GOT3 (cell line): ENCODE measurements at places on chromosomes 13 and 19.
A peak's percentile ranks its signal among the peaks of the same experiment; 100 is the strongest.

GRCh38 chr13:60175571-60175970, 11.8 kb upstream of the DIAPH3 start:
- DNase-seq = no peak

- no peak for DNase-seq
These were observed 319.9 kb upstream of the DACH1 start for GRCh38 chr13:72186730-72187422.

DNA sequence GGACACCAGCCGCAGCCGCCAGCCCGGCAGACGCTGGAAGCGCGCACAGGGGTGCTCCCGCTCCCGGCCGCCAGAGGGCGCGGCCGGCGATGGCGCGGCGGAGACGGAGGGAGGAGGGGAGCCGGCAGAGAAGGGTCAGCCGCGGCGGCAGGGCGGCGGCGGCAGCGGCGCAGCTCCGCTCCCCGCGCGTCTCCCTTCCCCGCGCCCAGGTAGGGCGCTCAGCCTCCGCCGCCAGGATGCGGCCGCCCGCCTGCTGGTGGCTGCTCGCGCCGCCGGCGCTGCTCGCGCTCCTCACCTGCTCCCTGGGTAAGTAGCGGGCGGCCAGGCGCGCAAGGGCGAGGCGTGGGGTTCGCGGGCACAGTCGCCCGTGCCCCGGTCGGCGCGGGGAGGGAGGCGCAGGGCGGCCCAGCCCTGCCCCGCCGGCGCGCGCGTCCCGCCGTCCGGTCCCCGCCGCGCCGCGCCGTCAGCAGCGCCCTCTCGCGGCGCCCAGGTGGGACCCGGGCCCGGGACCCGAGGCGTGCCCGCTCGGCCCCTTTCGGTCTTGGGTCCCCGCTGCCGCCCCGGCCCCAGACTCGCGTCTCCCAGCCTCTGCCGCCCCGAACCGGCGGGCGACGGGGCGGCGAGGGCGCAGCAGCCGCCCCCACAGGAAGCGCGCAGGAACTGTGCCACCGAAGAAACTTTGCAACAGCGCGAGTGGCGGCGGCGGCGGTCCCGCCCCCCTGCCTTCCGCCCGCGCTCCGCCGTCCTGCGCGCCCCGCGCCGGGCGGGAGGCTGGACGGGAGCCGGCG, at the start of gene B3GLCT:
Gene B3GLCT (plus strand): TSS at position 127 of the 788 bp plus-strand sequence. CDS start 110 bp downstream, at position 237.
- peak; percentile 36 for DNase-seq

DNA sequence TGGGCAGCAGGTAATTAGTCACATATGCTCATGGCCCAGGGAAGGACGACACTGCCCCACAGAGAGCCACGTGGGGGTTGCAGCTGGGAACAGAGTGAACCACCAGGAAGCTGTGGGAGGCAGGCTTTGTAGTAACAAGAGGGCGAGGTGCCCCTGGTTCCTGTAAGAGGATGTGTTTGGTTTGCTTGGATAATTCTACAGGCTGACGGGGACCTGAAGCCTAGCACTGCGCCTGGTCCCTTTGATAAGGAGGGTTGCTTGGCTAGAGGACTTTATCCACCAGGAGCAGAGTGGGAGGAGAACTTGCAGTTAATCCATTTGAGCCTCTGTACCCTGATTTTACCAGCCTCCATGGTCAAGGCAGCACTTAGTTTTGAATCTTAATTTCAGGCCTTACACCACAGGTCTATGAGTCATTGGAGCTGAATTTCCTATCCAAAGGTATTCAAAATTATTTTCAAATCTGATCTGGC, 67.4 kb upstream of the CLDN10 start:
- no peak for DNase-seq

GRCh38 chr13:35881360-35881759, 249.8 kb downstream of the DCLK1 start:
- no peak for DNase-seq

DNA sequence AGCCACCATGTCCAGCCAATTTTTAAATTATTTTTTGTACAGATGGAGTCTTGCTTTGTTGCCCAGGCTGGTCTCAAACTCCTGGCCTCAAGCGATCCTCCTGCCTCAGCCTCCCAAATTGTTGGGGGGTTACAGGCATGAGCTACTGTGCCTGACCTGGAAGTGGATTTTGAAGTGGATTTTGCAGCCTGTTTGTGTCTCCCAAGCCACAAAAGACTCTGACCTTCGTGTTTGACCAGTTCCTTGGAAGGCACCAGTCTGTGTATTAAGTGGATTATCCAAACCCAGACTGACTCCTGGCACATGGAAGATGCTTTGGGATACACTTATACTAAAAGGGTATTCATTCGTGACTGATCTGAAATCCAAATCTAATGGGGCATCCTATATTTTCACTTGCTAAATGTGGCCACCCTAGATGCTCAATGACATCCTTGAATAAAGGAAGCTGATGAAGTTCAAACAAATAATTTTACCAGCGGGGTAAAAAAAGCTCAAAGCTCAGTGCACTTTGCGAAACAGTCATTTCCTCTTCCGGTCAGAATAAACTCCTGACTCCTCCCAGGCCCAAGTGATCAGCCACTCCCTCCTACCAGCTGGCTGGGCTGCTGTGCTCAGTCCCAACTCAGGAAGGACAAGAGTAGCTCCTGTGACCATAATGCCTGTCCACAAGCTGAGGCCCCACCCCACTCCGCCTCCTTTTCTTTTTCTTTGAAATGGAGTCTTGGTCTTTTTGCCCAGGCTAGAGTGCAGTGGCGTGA, 32.6 kb upstream of the GATAD2A start:
- no peak for DNase-seq

DNA sequence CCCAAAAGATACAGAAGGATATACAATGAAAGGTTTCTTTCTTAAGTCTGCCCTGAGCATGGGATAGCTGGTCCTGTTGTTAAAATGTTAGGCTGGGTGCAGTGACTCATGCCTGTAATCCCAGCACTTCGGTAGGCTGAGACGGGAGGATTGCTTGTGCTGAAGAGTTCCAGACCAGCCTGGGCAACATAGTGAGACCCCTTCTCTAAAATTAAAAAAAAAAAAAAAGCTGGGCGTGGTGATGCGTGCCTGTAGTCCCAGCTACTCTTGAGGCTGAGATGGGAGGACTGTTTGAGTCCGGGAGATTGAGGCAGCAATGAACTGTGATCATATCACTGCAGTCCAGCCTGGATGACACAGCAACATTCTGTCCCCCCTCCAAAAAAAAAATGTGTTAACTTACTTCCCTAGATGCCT, 52.5 kb upstream of the SHKBP1 start:
- no peak for DNase-seq

DNA sequence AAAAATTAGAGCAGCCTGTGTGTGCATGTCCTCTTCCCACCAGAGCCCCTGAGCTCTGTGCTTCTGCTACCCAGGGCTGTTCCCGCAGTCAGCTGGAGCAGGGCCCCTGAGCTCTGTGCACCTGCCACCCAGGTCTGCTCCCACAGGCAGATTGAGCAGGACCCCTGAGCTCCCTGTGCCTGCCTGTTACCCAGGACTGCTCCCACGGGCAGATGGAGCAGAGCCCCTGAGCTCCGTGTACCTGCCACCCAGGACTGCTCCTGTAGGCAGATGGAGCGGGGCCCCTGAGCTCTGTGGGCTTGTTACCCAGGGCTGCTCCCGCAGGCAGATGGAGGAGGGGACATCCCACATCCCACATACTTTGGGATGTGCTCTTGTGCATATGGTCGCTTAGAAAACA, 186.8 kb upstream of the SOX1 start:
- DNase-seq = no peak
